LHCN-M2 (cell line): ENCODE measurements at places on chromosomes 5 and 9. TPM values are rescaled to one million over a fixed set of nuclear protein-coding genes. Genes with fewer than 3 reads are reported as not detected.

- no peak for DNase-seq
Observed at GRCh38 chr9:127307802-127308201, 43.2 kb downstream of the GARNL3 start.

DNA sequence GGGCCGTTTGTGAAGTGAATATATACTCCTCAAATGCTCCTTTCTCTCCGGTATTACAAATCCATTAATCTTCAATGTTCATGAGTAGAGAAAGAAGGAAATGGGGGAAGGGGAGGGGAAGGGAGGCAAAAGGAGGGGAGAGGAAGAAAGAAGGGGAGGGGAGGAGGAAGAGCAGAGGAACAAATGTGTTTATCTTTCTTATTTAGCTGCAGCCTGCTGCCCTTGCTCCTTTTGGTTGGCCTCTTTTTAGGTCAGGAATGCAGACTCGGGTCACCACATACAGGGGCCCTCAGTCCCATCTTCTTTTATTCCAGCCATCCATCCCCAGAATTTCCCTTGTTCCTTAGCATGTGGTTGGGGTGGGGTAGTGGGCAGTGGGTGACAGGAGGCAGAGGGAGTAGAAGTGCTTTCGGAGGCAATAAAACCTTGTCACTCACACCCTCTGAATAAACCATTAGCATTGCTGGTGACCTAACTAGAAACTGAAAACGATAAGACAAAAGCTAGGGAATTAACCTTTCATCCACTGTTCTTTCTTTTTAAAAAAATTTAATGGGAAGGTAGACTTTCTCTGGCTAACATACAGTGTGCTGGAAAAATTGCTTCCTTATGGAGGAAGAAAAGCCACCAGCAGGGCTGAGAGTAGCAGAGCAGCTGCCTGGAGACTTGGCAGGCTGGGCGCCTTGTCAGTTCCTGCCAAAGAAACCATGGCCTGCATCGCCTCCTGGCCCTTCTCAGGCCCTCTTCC lies 16.8 kb upstream of the PRLR start:
- DNase-seq: peak; percentile 15

- no peak for DNase-seq
Observed at GRCh38 chr5:157581901-157582300, 6.3 kb upstream of the ADAM19 start.

GRCh38 chr5:158660726-158661125 lies 439.0 kb downstream of the EBF1 start:
- no peak for DNase-seq

GRCh38 chr5:158022393-158022792 lies 163.4 kb upstream of the CLINT1 start:
- DNase-seq: no peak

DNA sequence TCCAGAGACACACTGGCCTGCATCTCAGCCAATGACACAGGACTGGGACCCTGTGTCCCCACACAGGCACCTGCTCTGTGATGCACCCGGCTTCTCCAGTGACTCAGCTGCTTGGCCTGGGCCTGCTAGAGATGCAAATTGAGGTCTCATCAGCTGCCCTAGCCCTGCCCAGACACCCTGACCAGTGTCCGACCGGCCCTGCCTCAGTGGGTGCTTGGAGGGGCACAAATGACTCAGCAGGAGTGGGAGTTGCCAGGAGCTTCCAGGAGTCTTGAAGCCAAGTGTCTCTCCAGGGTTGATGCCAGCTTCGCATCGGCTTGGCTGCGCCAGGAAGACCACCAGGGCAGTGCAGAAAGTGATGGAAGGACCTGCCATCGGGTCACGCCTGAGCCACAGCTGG lies 148.2 kb downstream of the ICE1 start:
- DNase-seq: no peak

Gene DNAI1
- total RNA-seq: not detected in 2 replicates

DNA sequence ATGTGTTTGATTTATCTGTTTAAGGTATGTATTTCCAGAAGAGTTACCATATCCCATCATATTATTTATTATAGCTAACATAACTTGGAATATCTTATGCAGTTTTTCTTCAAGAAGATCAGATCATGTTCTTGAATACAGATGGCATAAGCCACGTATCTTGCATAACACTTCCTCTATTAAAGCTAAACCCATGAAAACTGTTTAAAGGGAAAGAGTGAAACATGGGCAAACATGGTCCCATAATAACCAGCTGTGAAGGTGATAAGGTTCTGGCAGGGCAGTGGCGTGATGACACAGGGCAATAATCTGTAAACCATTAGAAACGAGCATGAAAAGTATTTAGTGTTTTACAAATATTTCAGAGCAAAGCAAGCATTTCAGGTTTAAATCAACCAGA lies 34.2 kb downstream of the EFNA5 start:
- DNase-seq: no peak

DNA sequence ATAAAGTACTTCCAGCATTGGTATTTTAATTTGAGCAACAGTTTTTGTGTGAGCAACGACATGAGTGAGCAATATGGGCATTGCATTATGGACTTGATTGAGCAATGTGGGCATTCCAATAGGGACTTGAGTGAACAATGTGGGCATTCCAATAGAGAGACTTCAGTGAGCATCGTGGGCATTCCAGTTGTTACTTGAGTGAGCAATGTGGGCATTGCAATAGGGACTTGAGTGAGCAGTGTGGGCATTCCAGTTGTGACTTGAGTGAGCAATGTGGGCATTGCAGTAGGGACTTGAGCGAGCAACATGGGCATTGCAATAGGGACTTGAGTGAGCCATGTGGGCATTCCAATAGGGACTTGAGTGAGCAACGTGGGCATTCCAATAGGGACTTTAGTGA lies 52.2 kb downstream of the ZCCHC7 start:
- DNase-seq: no peak

DNA sequence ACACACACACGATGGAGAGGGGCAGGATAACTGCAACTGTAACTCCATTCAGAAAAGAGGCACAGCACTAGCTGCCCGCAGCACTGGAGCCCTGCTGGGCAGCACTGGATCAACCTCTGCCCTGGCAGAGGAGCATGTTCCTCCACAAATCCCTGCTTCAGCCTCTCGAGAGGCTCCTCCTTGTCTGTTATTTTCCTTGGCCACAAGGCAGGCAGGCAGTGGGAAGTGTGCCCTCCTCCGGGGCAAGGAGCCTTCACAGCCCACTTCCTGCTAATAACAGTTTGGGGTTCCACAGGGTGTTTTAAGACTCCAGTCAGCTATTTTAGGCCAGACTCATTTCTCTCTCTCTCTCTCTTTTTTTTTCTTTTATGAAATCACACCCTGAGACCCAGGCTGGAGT lies 11.8 kb downstream of the FXN start:
- DNase-seq: no peak

Gene CATSPER3
- 0.11 TPM in 1 of 2 replicates, not detected in the other for total RNA-seq

DNA sequence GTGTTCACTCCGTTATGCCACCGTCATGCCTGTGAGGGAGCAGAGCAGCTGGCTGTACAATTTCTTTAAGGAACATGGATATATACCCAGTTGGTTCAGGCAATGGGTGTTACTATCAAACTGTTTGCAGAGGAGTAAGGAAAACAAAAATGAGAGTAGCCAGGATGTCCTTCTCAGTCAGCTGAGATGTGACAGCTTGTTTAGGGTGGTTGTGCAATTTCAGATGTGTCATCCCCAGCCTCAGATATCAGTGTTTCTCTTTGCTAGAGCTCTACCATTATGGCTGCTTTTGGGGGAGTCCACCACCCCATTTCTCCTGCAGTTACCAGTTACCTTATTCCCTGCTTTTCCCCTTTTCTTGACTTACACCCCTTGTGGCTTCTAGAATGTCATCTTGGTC lies 135.2 kb upstream of the SLC24A2 start:
- DNase-seq: peak; percentile 61

DNA sequence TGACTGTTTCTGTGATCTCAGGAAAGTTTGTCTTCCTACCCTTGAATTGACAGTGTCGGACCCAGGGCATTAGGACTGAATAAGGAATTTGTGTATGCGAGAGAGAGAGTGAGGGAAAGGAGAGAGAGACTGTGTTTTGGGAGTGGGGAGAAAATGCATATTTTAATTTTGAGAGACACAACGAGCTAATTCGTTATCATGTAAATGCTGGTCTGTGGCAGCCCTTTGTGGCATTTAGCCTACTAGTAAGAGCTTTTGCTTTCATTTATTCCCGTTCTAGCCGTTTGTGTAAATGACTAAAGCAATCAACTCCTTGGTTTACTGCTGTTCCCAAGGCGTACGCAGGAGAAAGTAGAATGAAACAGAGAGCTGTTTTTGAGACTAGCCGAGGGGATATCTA lies 79.8 kb upstream of the MAMDC2 start:
- DNase-seq: no peak

Gene ZER1
- 24.2 and 24.5 TPM in 2 replicates for total RNA-seq

GRCh38 chr5:168261227-168261571 lies 30.2 kb upstream of the WWC1 start:
- no peak for DNase-seq

GRCh38 chr9:132182314-132183091 lies 20.6 kb downstream of the NTNG2 start:
- no peak for DNase-seq

- no peak for DNase-seq
Observed at GRCh38 chr5:135458921-135459331, 6.8 kb upstream of the TIFAB start.

Gene DNM1
- total RNA-seq: 0.17 TPM in 1 of 2 replicates, not detected in the other

GRCh38 chr5:153658606-153659005 lies 168.1 kb downstream of the GRIA1 start:
- DNase-seq: no peak

DNA sequence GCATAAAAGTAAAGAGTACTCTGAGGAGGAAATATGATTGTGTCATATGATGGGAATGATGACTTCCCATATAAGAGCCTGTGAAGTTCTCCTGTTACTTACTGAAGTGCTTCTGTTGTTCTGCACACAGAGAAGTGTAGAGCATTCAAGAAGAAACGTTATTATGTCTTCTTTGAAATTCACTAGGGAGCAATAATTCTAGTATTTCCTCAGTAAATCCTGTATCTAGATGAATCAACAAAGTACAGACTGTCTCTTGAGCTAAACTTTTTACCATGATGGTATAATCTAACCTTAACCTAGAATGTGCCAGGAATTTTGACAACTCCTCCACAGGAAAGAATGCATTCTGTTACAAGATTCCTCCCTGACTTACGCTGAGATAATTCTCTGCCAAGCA lies 18.9 kb upstream of the GHR start:
- no peak for DNase-seq

GRCh38 chr5:125559296-125559695 lies 812.9 kb upstream of the ZNF608 start:
- DNase-seq: peak; percentile 95

- peak; percentile 59 for DNase-seq
Observed at GRCh38 chr5:115544043-115544435, 536 bp downstream of the FEM1C start.

DNA sequence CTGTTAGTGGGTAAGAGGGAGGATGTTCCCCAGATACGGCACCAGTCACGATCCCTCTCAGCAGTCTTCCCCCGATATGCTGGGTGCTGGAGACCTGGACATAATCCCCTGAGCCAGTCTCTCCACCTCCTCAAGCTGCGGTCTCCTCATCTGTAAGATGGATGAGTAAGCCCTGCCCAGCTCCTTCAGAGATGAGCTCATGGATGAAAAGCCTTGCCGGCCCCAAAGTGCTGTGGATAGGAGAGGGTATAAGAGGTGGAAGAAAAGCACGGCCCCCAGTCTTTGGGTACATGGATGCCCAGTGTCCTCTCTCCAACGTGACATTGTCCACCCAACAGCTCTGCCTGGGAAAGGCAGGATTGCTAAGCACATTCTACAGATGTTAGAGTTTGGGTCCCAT lies 4.5 kb downstream of the CAMK2A start:
- no peak for DNase-seq

Gene FCN2
- total RNA-seq: not detected in 2 replicates

GRCh38 chr9:112299514-112299913 lies 33.9 kb downstream of the PTBP3 start:
- peak; percentile 72 for DNase-seq
